ENCODE measurements at places on chromosomes 16 and 17.

DNA sequence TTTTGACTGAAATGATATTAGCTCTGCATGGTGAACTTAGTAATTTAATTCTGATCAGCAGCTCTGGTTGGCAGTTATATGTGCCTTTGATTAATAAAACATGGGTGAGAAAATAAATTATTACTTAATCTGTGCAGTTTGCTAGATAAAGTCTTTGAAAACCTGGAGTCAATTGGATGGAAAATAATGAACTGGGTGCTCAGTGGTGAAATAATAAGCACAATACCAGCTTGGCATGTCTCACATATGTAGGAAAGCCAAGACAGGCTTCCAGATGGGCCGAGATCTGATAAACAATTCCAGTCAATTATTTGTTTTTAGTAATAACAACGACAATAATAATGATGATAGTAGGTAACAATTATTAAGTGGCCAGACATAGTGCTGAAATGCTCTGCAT, 326.7 kb downstream of the CDH13 start:
- DNase-seq: no peak

GRCh38 chr17:50558091-50558490, 2.4 kb upstream of the CACNA1G start:
- no peak for DNase-seq

- no peak for DNase-seq
These were observed 16.0 kb downstream of the MMD start for GRCh38 chr17:55405600-55405999.

DNA sequence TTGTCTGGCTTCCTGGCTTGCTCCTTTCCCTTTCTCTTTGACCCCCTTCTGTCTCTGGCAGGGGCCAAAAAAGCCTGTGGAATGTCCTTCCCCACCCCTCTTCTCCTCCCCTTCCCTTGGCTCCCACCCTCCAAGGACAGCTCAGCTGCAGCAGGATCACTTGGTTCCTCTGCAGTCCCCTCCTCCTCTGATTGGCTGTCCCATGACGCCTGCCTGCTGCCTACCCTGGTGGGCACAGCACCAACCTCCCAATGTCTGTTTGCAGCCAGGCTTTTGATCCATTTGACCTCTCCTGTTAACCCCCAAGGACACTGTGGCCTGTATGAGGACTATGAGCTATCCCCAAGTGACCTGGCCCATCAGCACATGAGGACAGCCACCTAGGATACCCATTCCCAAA, 14.8 kb upstream of the MTMR4 start:
- no peak for DNase-seq

DNA sequence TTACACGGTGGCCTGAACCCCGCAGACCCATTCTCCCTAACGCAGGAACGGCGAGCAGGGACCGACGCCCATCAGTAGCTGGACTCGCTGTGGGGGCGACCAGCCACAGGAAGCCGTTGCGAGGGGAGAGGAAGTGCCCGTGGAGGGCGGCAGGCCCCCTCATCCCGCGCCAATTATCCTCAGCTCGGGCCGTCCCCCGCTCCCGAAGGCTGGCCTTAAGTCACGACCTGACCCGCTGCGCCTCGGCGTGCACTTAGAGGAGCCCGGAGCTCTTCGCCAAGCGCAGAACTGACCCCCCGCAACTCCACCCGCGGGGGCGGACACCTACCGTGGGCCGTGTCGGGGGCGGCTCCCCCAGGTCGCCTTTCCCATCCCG, 401 bp downstream of the ARL16 start:
- DNase-seq: no peak

DNA sequence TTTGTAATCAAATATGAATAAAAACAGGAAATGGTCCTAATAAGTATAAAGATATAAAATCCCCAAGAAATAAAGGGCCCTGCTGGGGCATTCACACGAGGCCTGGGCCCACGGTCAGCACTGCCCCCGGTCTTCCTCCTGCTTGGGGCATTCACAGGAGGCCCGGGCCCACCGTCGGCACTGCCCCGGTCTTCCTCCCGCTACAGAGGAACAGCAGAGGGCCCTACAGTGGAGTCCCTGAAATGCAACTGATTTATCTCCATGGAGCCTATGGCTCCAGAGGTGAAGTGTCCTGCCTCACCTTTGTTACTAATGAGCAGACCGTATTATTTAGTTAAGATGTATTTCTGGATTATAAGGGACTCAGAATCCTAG, 46.5 kb downstream of the MAP1LC3B start:
- no peak for DNase-seq

GRCh38 chr16:25013751-25014499, 1.2 kb downstream of the ARHGAP17 start:
- no peak for DNase-seq

GRCh38 chr17:4515501-4515900, 16.8 kb downstream of the SPNS2 start:
- DNase-seq: no peak

GRCh38 chr16:77744141-77744540, 21.8 kb downstream of the NUDT7 start:
- no peak for DNase-seq

DNA sequence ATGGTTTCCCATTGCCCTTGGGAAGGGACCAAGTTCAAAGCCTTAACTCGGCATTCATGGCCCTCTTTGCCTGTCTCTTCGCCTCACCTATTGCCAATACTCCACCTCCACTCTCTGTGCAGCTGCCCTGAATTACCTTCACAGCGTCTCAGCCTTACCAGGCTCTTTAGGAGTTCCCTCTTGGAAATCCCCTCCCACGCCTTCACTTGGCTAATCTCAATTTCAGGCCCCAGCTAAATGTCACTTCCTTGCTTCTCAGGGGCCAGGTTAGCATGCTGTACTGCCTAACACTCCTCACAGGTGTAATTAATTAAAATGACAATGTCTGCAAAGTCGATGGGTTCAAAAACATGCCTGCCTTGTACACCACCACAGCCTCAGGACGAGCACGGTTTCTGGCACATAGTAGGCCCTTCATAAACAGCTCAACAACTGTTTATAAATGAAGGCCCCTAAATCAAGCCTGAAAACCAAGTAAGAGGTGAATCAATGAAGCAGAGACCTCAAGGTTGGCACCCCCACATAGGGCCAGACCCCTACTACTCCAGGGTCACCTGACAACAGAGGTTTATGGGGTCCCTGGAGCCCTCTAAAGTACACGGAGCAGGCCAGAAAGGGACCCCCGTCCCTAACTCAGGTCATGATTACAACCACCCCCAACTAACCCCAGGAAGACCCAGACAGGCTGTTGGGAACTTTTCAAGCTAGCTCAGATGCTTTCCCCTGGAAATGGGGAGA, 11.2 kb upstream of the EEF2K start:
- no peak for DNase-seq

GRCh38 chr17:64470625-64471024, 21.7 kb downstream of the MILR1 start:
- no peak for DNase-seq

DNA sequence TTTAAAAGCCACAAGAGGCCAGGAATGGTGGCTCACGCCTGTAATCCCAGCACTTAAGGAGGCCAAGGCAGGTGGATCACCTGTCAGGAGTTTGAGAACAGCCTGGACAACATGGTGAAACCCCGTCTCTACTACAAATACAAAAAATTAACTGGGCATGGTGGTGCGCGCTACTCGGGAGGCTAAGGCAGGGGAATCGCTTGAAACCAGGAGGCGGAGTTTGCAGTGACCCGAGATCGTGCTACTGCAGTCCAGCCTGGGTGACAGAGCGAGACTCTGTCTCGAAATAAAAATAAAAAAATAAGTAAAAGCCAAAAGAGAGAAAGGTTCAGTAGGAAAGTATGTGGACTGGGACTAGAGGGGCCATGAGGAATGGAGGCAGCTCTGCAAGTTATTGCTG, 13.1 kb upstream of the ITGAL start:
- no peak for DNase-seq

DNA sequence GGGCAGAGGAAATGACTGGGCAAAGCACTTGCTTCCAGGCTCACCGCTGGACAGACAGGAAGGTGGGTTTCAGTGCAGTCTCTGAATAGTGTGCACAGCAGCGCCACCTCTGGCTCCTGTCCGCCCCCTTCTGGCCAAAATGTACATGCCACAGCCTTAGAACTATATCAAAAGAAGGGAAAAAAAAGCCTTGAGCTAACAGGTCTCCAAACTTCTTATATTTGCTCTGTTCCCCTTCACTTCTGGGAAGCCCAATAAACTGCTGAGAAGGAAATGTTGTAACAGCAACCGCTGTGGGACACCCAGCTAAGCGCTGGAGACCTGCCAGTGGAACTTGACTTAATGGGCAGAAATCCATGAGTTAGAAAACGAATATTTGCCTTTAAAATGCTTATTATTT, 17.5 kb downstream of the COG7 start:
- DNase-seq: peak; percentile 70

GRCh38 chr17:76872874-76873221, 4.6 kb downstream of the MGAT5B start:
- DNase-seq: no peak

- no peak for DNase-seq
These were observed 89.2 kb downstream of the MAP2K6 start for GRCh38 chr17:69503711-69504110.

GRCh38 chr17:63649813-63650212, 27.6 kb downstream of the MAP3K3 start:
- no peak for DNase-seq

GRCh38 chr17:70060415-70060814, 14.6 kb upstream of the KCNJ16 start:
- DNase-seq: peak; percentile 32

DNA sequence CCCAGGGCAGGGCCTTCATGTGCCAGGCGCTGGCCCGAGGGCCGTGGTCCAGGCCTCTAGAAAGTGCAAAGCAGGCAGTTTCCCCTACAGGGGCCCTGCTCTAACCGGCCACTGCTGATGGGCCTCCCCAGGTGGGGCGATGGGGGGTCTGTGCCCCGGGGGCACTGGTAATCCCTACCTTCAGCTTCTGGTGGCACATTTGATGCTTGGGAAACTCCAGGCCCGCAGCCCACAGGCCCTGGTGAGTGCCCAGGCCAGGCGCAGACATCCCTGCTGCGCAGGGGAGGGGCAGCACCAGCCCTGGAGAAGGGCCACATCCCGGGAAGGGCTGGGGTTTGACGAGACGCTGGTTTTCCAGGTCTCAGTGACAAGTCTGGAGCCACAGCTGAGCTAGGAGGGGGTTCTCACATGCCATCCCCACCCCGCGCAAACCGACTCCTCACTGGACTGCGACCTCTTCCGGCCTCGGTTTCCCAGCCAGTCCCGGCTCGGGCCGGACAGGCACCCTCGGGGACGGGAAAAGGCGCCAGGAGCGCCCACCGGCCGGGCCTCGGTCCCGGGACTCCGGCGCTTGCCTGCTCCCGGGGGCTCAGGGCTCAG, 1.6 kb downstream of the DOC2B start:
- no peak for DNase-seq

DNA sequence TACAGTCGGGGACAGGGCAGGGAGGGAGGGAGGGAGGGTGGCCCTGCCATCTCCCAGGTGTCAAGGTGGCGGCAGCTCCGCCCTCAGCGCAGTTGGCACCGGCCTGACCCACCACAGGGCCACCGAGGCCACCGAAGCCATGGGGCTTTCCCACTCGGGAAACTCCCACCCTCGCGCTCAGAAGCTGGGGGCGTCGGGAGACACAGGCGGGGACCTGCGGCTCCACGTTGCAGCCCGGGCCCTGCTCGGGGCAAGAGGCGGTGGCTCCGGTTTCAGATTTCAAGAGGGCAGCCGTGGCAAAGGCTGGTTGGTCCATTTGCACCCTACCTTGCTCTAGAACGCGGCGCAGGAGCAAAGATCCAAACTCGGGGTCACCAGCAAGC, 544 bp downstream of the CYB561 start:
- DNase-seq: peak; percentile 65

DNA sequence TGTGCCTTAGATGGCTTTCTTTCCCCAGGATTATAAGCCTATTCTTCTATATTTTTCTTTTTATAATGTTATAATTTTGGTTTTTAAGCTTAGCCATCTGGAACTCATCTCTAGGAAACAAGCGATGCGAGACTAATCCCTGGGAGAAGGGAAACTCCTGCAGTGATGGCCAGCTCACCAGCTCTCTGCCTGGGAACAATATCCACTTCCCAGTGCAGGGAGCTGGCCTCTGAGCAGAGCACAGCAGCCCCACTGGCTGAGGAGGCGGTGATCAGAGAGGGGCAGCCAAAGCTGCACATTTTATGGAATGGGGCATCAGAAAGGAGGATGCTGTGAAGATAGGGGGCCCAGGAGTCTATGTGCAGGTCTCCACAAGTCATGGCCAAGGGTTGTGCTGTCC, 183.3 kb downstream of the LGALS9B start:
- DNase-seq: no peak

- DNase-seq: no peak
These were observed 10.3 kb upstream of the HAS3 start for GRCh38 chr16:69095193-69095592.

DNA sequence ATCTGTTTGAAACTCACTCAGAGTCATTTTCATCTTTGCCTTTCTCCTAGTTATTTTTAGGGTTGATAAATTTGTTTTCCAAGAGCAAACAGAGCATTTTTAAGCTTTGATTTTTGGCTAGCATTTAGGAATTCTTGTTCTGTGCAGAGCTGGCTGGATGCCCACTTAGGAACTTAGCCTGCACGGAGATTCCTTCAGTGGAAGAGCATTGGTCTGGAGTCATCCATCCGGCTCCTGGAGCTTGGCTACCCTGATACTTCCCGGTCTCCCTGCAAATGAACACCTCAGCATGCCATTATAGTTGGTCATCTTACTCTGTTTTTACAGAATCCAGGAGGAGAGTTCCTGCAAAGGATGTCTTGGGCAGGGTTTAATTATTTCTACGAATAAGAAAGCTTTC, 57.1 kb downstream of the SPECC1 start:
- no peak for DNase-seq

- no peak for DNase-seq
These were observed 159.7 kb downstream of the IRX3 start for GRCh38 chr16:54126907-54127306.

- DNase-seq: no peak
These were observed 877 bp upstream of the BCL7C start for GRCh38 chr16:30894540-30895368.

DNA sequence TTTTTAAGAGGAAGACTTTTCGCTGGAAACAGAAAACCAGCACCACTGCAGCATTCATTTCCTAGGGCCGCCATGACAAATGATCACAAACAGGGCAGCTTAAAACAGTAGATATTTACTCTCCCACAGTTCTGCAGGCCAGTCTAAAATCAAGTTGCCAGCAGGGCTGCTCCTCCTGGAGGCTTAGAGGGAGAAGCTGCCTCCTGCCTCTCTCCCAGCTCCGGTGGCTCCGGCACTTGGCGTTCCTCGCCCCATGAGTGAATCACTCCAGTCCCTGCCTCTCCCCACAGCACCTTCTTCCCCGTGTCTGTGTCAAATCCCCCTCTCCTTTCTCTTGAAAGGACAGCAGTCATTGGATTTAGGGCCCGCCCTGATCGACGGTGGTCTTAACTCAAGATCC, 72.1 kb downstream of the SOCS1 start:
- no peak for DNase-seq

GRCh38 chr17:60269417-60269816, 119.6 kb downstream of the CA4 start:
- no peak for DNase-seq

DNA sequence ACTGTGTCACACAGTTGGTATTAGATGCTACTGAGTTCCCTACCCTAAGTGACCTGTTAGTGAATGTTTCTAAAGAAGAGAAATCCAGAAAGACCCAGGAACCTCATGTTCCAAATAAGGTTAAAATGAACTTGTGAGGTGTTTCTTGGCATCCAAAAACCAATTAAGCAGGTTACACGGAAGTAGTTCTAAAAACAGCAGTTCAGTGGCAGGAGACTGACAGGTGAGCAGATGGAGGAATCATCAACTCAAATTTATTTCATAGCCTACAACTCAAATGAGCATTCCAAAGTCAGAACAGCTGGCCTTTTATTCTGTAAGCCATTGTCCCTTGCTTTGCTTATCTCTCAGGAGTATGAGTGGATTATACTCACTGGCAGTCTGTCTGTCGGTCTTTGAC, 188.3 kb downstream of the IRX3 start:
- DNase-seq: no peak

GRCh38 chr16:50297301-50298074, 31.1 kb downstream of the ADCY7 start:
- peak; percentile 26 for DNase-seq
